ENCODE measurements at places on chromosomes 13 and 19. TPM values are rescaled to one million over a fixed set of nuclear protein-coding genes. Genes with fewer than 3 reads are reported as not detected.

- no peak overlapping the region for H3K27ac ChIP-seq
- no peak for DNase-seq
- no peaks in the 10 kb centered on the region for H3K4me1 ChIP-seq
Measured at GRCh38 chr19:48122421-48122820, 11.8 kb upstream of the PLA2G4C start.

The CCL25 gene
- not detected for total RNA-seq

- no peaks in the 10 kb centered on the region for H3K4me1 ChIP-seq
- H3K4me3 ChIP-seq: no peak overlapping the region
- no peaks in the 10 kb centered on the region for H3K27me3 ChIP-seq
- peaks cover 45% of the 10 kb centered on the region for H3K36me3 ChIP-seq
Measured at GRCh38 chr19:1631557-1632100, 20.8 kb downstream of the TCF3 start.

DNA sequence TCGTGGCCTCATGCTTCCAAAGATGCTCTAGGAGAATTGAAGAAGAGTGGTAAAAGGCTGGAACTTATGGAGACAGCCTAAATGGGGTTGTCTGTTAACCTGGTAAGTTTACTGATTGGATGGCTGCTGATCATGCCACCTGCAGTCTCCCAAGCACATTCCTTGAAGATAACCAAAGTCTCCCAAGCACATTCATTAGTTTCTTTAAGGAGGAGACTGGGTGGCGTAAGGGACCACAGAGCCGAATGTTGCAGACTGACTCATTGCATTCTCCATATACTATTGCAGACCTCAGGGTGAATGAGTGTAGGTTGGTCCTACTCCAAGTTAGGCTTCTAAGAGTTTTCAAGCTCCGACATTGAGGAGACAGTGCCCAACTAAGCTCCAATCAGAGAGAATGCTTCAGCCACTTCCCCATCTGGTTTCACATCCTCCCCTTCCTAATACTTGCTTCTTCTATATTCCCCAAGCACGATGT lies at the start of gene IGFL3:
Gene IGFL3 (minus strand): TSS at position 51 of the 478 bp plus-strand sequence. CDS start 39 bp downstream, at position 12.
- H3K27ac ChIP-seq: no peak within 1 kb of the TSS
- H3K27me3 ChIP-seq: peaks cover 49% of the 10 kb centered on the region
- peak; percentile 34 for DNase-seq
- no peaks in the 10 kb centered on the region for H3K4me1 ChIP-seq

GRCh38 chr13:62663767-62664166 lies 1248.1 kb upstream of the PCDH20 start:
- H3K36me3 ChIP-seq: no peaks in the 10 kb centered on the region
- H3K27me3 ChIP-seq: no peaks in the 10 kb centered on the region
- no peak overlapping the region for H3K4me3 ChIP-seq

Data from IMR-90 (cell line).